Prostate gland (tissue), 2 donors: ENCODE measurements at places on chromosomes 16 and 17. TPM values are rescaled to one million over a fixed set of nuclear protein-coding genes. Genes with fewer than 3 reads are reported as not detected.

Gene TAC4
- not detected for total RNA-seq

Gene PLXDC1
- 3.9 TPM for total RNA-seq

Gene KIFC3
- total RNA-seq: 79.5 TPM

DNA sequence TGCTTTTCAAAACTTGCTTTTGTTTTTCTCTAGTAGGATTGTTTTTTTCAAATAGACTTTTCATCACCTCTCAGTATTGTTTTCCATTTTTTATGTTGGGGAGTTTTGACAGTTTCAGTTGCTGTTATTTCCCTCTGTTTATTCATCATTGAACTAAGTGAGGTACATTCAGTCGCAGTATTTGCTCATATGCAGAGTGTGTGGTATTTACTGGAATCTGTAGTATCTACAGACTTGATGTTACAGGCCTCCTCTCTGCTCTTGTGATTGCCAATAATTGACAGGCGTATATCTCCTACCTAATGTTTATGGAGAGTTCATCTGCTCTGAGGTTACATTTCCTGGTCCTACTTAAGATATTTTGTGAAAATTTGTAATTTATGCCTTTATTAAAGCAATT, 49.6 kb downstream of the COX10 start:
- no peak for DNase-seq

- DNase-seq: no peak
Measured at GRCh38 chr16:67917852-67918236, 13.8 kb downstream of the CTRL start.
